ENCODE measurements at places on chromosomes 7 and 10. TPM values are rescaled to one million over a fixed set of nuclear protein-coding genes. Genes with fewer than 3 reads are reported as not detected.

FBXO24 gene
- total RNA-seq: 2.2 TPM

C10orf71 gene
- total RNA-seq: not detected

GOLGA7B gene
- total RNA-seq: 35.2 TPM

EPHA1 gene
- 0.93 TPM for total RNA-seq

ATOH7 gene
- total RNA-seq: 1.5 TPM

CACNA2D1 gene
- 84.4 TPM for total RNA-seq

OPN4 gene
- 0.39 TPM for total RNA-seq

C10orf53 gene
- total RNA-seq: not detected
